ENCODE measurements at places on chromosomes 3 and 15.

DNA sequence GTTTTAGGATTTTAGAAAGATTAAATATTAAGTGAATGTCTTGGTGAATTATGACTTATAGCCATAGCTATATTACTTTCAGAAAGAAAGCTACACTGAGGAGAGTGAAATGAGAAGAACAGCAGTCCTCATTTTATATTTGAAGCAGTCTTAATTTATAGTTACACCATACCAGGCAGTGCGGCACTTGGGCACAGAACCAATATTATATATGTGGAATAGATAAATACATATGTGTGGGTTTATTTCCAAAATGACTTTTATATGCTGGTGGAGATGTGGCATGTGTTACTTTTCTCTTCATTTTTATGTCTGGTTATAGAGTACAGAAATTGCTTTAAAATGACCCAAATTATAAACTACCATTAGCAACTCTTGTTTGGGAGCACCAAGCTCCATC is 759.5 kb downstream of the GRM7 start:
- no peak for DNase-seq

DNA sequence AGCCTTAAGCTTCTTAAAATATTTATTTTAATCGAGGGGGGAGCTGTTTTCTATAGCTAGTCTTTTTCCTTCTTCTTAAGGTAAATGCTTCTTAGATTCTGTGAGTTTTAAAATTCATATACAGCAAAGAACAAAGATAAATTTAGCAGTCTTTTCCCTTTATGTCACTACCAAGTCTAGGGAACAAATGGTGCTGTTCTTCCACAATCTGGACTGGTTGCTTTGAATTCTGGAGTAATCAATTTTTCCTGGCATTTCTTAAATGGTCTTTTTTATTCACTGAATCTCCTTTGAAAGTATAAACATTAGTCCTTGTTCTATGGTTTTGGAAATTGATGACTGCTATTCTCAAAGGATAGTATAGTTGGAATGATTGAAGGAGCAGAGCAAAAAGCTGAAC is 82.8 kb downstream of the CHL1 start:
- no peak for DNase-seq

DNA sequence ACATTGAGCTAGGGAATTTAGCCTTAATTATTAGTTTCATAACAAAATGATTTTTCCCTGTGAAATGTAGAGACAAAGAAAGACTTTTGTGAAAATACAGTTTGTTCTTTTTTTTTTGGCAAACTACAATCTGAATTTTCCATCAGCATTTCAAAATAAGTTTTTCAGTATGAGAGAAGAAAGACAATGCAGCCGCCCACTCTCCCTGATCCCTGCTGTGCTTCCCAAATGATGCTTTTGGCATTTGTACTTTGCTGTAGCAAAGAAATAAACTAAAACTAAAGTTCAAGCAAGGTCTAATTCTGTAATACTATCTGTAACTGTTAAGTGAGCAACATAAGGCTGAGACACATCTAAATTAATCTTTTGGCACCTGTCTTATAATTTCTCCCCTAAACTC is 782.2 kb downstream of the VGLL3 start:
- DNase-seq = no peak

- no peak for DNase-seq
These were observed 19.5 kb downstream of the LIPH start for GRCh38 chr3:185532901-185533300.

DNA sequence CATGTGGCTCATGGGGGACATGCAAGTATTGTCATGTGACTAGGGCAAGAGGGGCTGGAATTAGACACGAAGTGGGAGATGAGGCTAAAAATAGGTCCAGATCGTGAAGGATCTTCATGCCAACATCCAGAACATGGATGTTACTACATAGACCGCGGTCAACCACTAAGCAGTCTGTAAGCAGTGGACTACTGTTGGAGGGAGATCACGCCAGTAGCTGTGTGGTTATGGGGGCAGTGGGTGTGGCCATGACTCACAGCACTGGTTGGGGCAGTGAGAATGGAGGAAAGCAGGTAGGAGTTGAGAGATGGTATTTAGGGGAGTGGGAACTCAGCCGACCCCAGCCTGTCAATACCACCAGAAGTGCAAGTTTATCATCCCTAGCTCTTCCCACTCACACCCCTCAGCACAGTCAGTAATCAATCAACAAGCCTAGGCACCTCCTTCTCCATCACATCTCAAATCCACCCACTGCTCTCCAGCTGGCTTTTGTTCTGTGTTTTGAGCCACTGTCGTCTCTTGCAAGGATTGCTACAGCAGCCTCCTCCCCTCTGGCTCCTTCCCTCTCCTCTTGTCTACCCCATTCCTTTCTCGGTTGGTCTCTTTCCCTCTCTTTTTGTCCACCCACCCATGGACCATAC is 107.2 kb upstream of the ABHD17C start:
- no peak for DNase-seq

- no peak for DNase-seq
These were observed 135.1 kb upstream of the HACD2 start for GRCh38 chr3:123719862-123720453.

GRCh38 chr15:75028991-75029377 is 5.6 kb downstream of the PPCDC start:
- no peak for DNase-seq

DNA sequence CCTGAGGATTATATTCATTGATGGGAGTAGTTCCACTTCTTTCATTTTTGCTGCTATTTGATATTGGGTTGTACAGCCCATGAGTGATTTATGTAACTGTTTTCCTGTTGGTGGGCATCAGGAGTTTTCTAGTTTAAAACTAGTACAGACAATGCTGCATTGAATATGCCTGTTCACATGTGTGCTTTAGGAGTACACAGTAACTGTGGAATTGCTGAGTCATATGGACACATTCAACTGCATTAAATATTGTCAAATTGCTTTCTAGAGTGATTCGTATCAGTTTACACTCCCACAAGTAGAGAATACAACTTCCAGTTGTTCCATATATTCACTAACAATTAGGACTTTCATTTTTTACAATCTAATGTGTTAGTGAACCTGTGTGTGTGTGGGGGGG is 59.8 kb upstream of the THSD4 start:
- DNase-seq = no peak

DNA sequence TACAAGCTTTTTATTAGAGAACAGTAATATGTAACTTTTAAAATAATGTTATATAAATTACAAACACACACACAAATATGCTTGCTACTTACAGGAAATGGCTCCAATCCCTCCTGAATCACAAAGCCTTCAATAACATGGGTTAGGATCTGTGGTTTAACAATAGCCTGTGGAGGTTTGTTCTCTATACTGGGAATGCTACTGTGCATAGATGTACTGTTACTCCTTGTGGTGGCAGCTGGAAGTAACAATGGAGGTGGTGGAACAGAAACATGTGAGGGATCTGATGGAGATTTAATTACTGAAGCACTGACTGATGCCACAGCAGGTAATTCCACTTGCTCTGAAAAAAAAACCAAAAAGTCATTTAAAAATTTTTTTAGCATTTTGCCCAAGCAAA is 64.4 kb downstream of the PHC3 start:
- DNase-seq = no peak

GRCh38 chr3:150970665-150971324 is 1.7 kb downstream of the CLRN1 start:
- DNase-seq = no peak

GRCh38 chr3:16767006-16767405 is 117.7 kb upstream of the PLCL2 start:
- DNase-seq = no peak

- no peak for DNase-seq
These were observed 27.1 kb downstream of the FILIP1L start for GRCh38 chr3:100087198-100087597.

DNA sequence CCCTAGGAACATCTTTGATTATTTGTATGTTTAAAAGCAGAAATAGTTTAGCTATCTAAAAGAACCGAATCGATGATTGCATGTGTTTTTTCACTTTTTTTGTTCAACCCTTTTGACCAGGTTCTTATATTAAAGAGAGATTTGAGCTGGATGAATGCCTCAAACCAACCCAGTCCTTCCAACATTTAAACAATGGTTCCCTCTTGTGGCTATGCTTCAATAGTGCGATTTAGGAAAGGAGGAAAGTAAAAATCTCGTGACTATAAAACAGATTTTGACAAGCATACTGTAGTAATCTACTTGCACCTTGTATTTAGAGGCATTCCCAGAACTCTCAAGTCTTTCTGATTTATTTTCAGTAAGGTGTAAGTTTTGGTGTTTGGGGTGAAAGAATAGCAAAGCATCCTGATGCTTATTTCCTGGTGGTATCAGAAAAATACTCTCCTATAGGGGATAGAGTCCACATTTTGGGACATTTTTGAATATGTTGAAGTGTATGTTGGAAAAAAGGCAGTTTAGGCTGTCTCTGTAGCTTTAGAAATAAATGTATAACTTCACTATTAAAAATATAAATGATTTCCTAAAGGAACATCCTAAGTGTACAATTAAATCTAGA is 159.6 kb upstream of the KCNH8 start:
- DNase-seq = no peak

GRCh38 chr15:74399100-74399499 is 31.7 kb upstream of the CYP11A1 start:
- DNase-seq = no peak

DNA sequence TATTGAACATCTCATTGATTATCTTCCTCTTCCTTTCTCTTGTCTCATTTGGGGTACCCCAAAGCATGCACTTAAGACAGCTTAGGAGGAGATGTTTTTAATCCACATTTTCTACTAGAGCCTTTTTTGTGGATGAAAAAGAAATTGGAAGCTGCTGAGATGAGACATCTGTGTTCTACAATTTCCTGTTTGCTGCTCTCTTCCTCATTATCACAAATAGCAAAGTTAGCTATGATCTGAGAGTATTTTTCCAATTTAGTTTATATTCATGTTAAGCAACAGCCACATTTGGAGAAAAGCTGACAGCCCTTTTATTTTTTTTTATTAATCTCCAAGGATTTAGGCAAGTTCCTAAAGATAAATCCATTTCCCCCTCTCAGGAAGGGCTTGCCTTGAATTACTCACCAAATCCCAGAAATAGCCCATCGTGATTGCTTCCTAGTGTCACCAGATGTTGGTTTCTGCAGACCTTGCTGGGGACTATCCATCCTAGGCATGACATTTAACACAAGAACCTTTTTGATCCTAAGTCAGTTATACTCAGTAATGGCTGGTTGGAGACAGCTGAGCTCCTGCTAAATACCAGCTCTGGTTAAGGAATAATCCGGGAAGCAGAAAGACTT is 70.8 kb upstream of the FILIP1L start:
- DNase-seq = no peak

GRCh38 chr3:76463501-76463900 is 576.4 kb upstream of the ROBO2 start:
- DNase-seq = no peak

- DNase-seq = peak; percentile 47
These were observed 34.8 kb upstream of the CD47 start for GRCh38 chr3:108125550-108126071.

GRCh38 chr3:128556384-128556783 is 63.4 kb upstream of the GATA2 start:
- DNase-seq = no peak

DNA sequence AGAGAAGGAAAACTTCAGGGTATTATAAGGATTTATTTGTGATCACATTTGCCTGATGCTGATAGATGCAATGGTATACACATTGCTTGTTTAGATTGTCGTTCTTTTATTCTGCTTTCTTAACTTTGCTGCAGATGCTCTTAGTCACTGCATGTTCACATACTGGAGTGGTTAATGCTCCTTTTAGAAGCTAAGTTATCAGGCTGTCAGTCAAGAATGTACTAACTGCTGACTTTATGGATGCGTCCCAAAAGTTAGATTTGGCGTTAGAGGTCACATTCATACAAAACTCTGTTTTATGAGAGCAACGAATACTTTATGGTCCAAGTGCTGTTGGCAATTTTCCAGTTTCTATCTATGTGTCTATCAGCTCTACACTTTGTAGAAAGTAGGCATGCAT is 160.7 kb downstream of the BBX start:
- no peak for DNase-seq

DNA sequence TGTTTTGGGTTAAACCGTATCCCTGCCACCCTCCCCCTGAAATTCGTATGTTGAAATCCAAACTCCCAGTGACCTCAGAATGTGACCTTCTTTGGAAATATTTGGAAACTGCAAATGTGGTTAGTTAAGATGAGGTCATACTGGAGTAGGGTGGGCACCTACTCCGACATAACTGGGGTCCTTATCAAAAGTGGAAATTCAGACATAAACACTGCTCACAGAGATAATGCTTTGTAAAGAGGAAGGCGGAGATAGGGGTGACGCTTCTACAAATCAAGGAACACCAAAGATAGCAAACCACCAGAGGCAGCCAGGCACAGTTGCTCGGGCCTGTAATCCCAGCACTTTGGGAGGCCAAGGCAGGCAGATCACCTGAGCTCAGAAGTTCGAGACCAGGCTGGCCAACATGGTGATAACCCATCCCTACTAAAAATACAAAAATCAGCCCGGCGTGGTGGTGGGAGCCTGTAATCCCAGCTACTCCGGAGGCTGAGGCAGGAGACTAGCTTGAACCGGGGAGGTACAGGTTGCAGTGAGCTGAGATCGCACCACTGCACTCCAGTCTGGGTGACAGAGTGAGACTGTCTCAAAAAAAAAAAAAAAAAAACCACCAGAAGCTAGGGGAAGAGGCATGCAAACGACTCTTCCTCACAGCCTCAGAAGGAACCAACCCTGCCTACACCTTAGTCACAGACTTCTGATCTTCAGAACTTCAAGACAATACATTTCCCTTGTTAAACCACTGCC is 51.1 kb upstream of the CHD2 start:
- peak; percentile 10 for DNase-seq

- no peak for DNase-seq
These were observed 91.5 kb downstream of the ATG7 start for GRCh38 chr3:11363715-11364114.

DNA sequence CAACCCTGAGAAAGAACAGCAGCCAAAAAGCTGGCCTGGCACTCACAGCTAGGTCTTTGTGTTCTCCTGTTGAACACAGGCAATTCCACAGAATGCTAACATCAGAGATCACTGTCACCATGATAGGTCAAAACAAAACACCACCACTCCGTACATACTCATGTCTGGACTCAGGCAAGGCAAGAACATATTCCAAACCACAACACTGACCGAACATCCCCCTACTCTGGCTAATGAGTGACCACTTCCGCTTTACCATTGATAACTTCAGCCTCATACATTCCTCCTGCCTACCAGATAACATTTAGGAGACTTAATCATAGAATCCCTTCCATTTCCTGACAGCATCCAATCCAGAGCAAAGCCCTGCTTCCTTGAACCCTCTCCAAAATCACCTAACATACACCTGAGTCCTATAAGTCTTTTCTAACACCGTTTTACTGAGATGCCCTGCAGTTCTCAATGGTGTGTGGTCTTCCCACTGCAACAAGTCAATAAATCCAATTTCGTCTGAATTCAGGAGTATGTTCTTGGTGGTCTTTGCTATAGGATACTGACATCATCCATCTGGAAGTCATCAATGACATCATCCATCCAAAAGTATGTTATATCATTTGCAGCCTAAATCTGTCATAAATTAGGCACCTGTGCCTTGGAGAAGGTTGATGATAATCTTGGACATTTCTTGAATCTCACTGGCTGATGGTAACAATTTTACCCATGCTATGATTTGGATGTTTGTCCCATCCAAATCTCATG is 23.7 kb downstream of the RIOX2 start:
- no peak for DNase-seq

GRCh38 chr3:119468041-119468440 is 722 bp upstream of the POGLUT1 start:
- DNase-seq = no peak

Data from stimulated activated CD4-positive, alpha-beta T cell treated with anti-CD3 and anti-CD28 coated beads, Interleukin-15, amount 100 ng/mL, for 48 hours (primary cell).